Breast epithelium (tissue), 4 donors: ENCODE measurements at places on chromosomes 1 and 21. TPM values are rescaled to one million over a fixed set of nuclear protein-coding genes. Genes with fewer than 3 reads are reported as not detected.

GRCh38 chr1:61449410-61449809, 275.5 kb downstream of the TM2D1 start:
- H3K4me3 ChIP-seq: no peak overlapping the region
- no peak for DNase-seq
- H3K36me3 ChIP-seq: no peaks in the 10 kb centered on the region
- H3K4me1 ChIP-seq: peaks cover 13% of the 10 kb centered on the region
- no peaks in the 10 kb centered on the region for H3K27me3 ChIP-seq

- no peak for DNase-seq
- no peak overlapping the region for H3K27ac ChIP-seq
- no peaks in the 10 kb centered on the region for H3K27me3 ChIP-seq
- no peaks in the 10 kb centered on the region for H3K4me1 ChIP-seq
- no peak overlapping the region for H3K4me3 ChIP-seq
- no peaks in the 10 kb centered on the region for H3K36me3 ChIP-seq
Observed at GRCh38 chr1:41589395-41589794, 104.9 kb upstream of the EDN2 start.

GRCh38 chr21:32826329-32827167, 55.0 kb upstream of the PAXBP1 start:
- no peaks in the 10 kb centered on the region for H3K36me3 ChIP-seq
- H3K4me1 ChIP-seq: no peaks in the 10 kb centered on the region
- no peak for DNase-seq
- H3K4me3 ChIP-seq: no peak overlapping the region
- no peak overlapping the region for H3K27ac ChIP-seq

DNA sequence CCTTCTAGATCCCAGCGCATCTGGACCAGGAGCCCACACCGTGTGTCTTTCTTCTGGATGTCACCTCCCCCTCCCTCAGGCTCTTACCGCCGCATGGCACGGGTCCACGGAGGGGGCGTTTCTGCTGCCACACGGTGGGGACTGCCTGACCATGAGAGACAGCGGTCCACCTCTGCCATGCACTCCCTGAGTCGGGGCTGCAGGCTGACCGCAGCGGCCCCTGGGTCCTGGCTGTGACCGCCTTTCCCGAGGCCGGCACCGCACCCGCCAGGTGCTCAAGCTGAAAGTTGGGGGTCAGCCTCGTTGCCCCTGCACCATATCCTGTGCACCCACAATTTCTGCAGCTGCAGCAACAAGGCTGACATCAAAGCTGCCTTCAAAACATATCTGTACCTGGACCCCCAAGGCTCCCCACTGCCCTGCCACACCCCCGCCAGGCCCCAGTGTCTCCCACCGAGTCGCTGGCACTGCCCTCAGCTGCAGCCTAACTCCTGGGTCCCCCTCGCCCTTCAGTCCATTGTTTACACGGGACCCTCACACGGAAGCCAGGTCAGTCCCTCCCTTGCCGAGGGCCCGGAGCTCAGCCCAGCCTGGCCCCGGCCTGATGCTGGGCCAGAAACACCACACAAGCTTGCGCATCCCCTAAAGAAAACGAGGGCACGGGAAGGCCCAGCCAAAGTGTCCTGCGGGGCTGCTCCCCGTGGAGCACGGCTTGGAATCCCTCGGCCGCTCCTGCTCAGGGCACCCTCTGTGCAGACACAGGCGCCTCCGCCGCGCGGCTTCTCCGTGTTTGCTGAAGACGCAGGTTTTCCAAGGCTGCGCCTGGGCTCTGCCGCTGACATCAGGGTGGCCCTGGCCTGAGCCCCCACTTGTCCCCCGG, 51.9 kb downstream of the MORN1 start:
- H3K4me3 ChIP-seq: no peak overlapping the region
- no peak overlapping the region for H3K27ac ChIP-seq
- no peaks in the 10 kb centered on the region for H3K4me1 ChIP-seq
- H3K27me3 ChIP-seq: no peaks in the 10 kb centered on the region
- no peaks in the 10 kb centered on the region for H3K36me3 ChIP-seq

DNA sequence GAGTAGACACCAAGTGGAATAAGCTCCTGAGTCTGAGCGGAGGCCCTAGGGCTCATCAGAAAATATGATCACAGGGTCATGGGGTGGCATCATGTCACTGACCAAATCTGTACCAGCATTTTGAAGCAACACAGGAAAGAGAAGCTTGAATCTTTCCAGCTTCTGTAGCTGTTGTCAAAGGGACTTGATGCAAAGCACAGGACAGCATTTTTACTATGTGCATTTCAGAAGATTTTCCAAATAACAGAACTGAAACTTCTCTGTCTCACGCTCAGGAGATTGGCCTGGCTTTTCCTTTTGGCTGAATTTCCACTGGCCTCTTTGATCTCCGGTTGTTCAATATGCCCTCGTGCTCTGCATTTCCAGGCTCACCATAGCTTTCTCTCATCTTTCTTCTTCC, 127.2 kb upstream of the ATP1B1 start:
- H3K4me3 ChIP-seq: no peak overlapping the region
- H3K27me3 ChIP-seq: no peaks in the 10 kb centered on the region
- H3K27ac ChIP-seq: no peak overlapping the region

DNA sequence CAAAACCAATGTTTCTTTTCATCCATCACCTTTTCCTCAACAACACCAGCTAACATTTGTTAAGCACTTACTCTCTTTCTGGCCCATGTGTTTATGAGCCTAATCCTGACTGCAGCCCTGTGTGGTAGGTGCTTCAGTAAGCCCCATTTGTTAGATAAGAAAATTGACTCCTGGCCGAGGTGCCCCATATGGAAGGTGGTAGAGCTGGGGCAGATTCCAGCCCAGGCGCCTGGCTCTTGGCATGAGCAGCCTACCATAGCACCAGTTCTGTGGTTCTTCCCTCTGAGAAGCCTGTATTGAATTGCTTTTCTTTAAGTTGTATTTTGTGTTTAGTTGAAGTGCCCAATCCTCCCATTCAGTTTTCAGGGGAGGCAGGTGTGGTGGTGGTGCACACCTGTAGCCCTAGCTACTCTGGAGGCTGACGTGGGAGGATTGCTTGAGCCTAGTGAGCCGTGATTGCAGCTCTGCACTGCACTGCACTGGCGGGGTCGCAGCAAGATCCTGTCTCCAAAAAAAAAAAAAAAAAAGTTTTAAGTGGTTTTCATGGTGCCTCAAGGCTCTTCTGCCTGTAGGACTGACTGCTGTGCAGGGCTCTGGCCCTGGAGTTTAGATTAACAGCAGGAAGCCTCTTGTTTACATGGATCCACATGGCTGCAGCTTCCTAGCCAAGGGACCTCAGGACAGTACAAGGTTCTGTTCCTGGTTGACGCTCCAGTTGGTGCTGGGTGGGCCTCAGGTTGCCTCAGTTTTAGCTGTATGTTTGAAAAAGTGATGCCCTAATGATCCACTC, 125.9 kb downstream of the MRPS6 start:
- H3K4me3 ChIP-seq: no peak overlapping the region
- DNase-seq: no peak
- H3K27ac ChIP-seq: no peak overlapping the region
- H3K4me1 ChIP-seq: no peaks in the 10 kb centered on the region
- no peaks in the 10 kb centered on the region for H3K27me3 ChIP-seq

DNA sequence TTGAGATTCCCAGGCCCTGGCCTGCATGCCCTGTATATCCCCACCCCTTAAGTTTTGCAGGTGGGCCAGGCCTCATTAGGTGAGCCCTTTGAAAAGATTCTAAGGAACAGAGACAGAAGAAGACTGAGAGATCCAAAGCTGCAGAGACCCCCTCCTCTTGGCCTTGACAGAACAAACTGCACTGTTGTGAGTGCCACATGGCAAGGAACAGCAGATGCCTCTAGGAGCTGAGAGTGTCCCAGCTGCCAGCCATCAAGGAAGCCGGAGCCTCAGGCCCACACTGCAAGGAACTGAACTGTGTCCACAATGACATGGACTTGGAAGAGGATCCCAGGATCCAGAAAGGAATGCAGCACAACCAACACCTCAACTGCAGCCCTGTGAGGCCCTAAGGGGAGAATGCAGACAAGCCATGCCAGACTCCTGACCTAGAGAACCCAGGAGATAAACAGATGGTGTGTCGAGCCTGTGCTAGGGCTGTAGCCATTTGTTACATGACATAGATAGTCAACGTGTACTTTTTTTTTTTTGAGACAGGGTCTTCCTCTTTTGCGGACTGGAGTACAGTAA, 182.7 kb downstream of the AJAP1 start:
- H3K4me1 ChIP-seq: peaks cover 6% of the 10 kb centered on the region
- H3K36me3 ChIP-seq: no peaks in the 10 kb centered on the region
- H3K4me3 ChIP-seq: no peak overlapping the region
- no peak overlapping the region for H3K27ac ChIP-seq

- H3K27me3 ChIP-seq: no peaks in the 10 kb centered on the region
- no peaks in the 10 kb centered on the region for H3K36me3 ChIP-seq
Observed at GRCh38 chr1:163768576-163768975, 446.8 kb downstream of the NUF2 start.

DNA sequence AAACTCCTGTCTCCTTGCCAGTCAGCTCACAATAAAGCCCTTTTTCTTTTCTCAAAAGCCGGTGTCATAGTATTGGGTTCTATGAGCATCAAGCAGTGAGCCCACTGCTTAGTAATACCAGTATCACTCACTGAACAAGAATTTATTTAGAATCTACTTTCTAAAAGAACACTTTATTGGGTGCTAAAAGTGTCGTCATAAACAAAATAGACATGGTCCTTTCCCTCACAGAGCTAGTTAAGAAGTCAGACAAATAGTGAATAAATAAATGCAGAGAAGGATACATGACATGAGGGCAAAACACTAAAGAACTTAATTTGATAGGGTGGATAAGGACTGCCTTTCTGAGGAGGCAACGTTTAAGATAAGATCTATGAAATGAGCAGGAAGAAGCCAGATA, 32.2 kb downstream of the EVI5 start:
- no peak for DNase-seq
- no peaks in the 10 kb centered on the region for H3K36me3 ChIP-seq
- no peaks in the 10 kb centered on the region for H3K4me1 ChIP-seq
- H3K27ac ChIP-seq: no peak overlapping the region
- H3K27me3 ChIP-seq: no peaks in the 10 kb centered on the region
- H3K4me3 ChIP-seq: no peak overlapping the region

GRCh38 chr1:115530407-115530806, 111.4 kb upstream of the VANGL1 start:
- H3K4me3 ChIP-seq: no peak overlapping the region
- no peaks in the 10 kb centered on the region for H3K27me3 ChIP-seq
- DNase-seq: no peak

- H3K27ac ChIP-seq: no peak overlapping the region
- no peaks in the 10 kb centered on the region for H3K4me1 ChIP-seq
- no peak overlapping the region for H3K4me3 ChIP-seq
- no peaks in the 10 kb centered on the region for H3K27me3 ChIP-seq
Observed at GRCh38 chr1:109501644-109502363, 7.7 kb downstream of the AMIGO1 start.

DNA sequence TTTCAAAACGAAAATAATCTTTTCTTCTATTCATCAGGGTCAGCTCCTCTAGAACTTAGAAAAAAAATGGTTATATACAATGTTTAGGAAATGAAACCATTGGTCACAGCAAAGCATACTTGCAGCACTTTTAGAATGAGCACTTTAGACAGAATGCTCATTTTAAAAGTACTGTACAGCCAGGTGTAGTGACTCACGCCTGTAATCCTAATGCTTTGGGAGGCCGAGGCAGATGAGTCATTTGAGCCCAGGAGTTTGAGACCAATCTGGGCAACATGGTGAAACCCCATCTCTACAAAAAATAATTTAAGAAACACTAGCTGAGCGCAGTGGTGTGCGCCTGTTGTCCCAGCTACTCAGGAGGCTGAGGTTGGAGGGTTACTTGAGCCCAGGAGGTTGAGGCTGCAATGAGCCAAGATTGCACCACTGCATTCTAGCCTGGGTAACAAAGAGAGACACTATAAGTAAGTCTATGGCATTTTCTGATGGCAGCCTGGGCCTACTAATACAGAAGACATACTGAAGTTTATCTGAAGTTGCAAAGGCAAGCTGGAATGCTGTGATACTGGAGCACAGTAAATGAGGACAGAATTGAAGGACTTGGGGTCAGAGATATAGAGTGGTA, 48.9 kb upstream of the ZNF326 start:
- H3K27ac ChIP-seq: no peak overlapping the region
- no peaks in the 10 kb centered on the region for H3K27me3 ChIP-seq
- no peak for DNase-seq
- no peaks in the 10 kb centered on the region for H3K4me1 ChIP-seq
- no peaks in the 10 kb centered on the region for H3K36me3 ChIP-seq

DNA sequence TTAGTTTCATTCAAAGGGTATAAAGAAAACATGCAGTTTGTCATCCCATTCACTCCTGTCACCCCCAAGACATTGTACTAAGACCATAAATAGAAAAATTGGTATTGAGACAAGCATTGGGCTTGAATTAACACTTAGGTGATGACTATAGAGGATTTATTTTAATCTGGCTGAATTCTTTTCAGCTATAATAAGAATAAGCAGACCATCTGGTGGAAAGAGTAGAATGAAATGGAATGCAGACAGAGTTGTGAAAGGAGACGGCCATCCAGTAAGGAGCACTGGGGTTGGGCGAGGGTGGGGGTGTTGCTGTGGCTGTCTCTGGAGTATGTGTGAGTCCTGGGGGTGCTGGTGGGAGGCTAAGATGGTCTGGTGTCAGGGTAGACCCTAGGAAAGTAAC, 125.0 kb upstream of the IVNS1ABP start:
- H3K36me3 ChIP-seq: no peaks in the 10 kb centered on the region
- H3K27ac ChIP-seq: no peak overlapping the region
- H3K27me3 ChIP-seq: no peaks in the 10 kb centered on the region
- no peaks in the 10 kb centered on the region for H3K4me1 ChIP-seq

DNA sequence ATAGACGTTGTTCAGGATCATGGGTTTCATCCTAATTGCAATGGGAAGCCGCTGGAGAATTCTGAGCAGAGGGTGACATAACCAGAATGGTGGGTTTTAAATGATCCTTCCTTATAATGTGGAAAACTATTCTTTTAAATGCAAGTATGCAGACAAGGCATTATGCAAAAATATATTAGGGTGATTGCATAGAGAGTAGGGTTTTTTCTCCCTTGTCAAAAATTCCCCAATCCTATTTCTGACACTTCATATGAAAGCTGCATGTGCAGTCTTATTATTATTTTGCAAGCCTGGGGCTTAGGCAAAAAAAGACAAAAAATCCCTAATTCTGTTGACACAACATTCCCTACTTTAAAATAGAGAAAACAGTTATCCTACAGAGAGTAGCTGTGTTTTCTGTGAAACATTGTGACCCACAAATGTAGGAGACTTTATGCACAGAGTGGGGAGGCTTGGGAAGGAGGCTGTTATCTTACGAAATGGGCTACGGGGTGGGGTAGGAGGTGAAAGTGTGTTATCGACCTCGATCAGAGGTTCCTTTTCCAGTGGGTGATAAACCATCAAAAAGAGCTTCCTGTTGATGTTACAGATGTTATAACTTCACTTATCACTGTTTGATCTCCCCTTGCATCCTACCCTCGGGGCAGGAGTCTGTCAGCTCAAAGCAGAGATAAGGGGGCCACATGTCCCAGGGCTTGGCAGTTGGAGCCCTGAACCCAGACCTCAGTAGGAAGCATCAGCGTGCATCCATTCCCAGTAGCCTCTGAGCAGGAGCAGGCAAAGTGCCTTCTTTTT, 27.2 kb downstream of the RHEX start:
- no peaks in the 10 kb centered on the region for H3K4me1 ChIP-seq
- H3K36me3 ChIP-seq: no peaks in the 10 kb centered on the region
- no peak for DNase-seq
- H3K27me3 ChIP-seq: no peaks in the 10 kb centered on the region
- no peak overlapping the region for H3K4me3 ChIP-seq

- no peak overlapping the region for H3K4me3 ChIP-seq
- no peaks in the 10 kb centered on the region for H3K27me3 ChIP-seq
- H3K27ac ChIP-seq: no peak overlapping the region
- H3K4me1 ChIP-seq: no peaks in the 10 kb centered on the region
- no peak for DNase-seq
Observed at GRCh38 chr1:57485643-57486042, 61.8 kb upstream of the DAB1 start.

The BMP8A gene
- total RNA-seq: not detected

The MROH9 gene
- not detected for total RNA-seq

The S100A16 gene
- 102 TPM for total RNA-seq

The CYP4A22 gene
- 2.2 TPM for total RNA-seq

The OVAAL gene
- not detected for total RNA-seq
